ENCODE measurements at places on chromosomes 13 and 19.

DNA sequence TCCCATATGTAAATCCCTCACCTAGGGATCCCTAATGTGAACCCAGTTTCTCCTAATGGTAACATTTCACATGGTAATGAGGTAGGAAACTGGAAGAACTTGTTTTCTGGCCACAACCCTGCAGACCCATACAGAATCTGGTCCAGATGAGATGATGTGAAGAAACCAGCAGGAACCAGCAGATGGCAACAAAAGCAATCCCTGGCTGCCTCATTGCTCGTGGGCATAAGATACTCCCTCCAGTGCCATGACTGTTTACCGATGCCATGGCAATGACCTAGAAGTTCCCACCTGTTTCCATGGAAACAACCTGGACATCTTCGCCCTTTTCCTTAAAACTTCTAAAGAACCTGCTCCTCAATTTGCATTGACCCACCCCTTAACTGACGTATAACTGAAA, 1.4 kb upstream of the CD209 start:
- DNase-seq: no peak

GRCh38 chr13:40613192-40613818, 53.1 kb downstream of the FOXO1 start:
- DNase-seq: peak; percentile 36

DNA sequence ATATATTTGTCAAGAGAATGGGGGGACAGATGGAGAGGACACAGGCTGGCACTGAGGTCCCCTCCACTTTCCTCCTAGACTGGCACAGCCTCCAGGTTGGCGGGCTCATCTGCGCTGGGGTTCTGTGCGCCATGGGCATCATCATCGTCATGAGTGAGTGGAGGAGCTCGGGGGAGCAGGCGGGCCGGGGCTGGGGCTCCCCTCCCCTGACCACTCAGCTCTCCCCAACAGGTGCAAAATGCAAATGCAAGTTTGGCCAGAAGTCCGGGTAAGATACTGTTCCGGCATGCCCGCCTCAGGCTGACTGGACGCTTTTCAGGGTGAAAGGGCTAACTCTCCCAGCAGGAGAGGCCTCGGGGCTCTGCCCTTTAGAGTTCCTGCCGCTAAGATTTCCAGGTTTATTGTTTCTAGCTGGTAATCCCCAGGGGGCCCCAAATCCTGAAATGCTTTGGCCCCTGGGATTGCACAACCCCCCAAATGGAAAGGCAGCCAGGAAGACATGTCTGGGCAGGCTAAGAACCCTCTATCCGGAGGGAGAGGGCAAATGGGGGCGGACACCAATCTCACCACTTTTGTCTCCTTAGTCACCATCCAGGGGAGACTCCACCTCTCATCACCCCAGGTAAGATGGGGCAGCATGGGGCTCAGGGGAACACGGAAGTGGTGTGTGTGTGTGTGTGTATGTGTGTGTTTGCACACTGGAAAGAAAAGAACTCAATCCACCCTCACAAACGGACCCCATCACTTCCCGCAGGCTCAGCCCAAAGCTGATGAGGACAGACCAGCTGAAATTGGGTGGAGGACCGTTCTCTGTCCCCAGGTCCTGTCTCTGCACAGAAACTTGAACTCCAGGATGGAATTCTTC, 7.3 kb downstream of the FXYD3 start:
- no peak for DNase-seq

DNA sequence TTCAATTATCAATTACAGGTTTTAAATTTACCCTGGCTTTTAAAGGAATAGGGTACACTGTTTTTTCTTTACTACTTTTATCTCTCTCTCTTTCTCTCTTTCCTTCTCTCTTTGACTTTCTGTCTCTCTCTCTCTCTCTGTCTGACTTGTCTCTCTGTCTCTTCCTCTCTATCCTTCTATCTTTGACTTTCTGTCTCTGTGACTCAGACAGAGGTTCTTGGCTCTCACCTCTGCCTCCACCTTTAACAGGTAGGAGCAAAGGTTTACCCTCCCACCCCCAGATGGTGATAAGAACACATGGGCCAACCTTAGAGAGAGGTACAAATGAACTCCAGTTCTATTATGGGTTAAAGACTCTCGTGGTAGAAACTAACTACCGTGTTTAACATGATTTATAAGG, 20.3 kb upstream of the FAM124A start:
- DNase-seq: no peak

- DNase-seq: no peak
Observed at GRCh38 chr19:3576696-3577443, 4.1 kb downstream of the HMG20B start.

DNA sequence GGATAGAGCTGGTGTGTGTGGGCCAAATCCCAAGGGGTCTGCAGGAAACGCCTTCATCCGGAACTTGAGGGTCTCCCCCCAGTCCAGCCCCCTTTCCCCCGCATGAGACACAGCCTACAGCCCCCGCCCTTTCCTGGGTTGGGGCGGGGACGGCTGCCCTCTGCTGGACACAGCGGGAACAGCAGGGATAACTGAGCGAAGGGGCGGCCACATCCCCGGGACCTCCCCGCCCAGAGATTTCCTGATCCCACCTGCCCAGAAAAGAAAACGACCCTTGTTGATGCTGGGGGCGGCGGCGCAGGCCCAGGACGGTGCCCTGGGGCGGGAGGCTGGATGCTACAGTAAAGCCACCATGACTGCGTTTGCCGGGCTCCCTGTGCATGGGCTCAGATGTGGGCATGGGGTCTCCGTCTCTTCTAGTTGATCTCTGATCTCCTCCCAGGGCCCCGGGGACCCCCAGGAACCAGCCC, 14.2 kb downstream of the ONECUT3 start:
- peak; percentile 46 for DNase-seq

GRCh38 chr13:19961924-19962323, 3.4 kb downstream of the ZMYM2 start:
- no peak for DNase-seq

GRCh38 chr13:73065036-73065435, 6.2 kb downstream of the KLF5 start:
- no peak for DNase-seq

- DNase-seq: no peak
Observed at GRCh38 chr19:57671124-57671895, 2.6 kb downstream of the ZSCAN4 start.

DNA sequence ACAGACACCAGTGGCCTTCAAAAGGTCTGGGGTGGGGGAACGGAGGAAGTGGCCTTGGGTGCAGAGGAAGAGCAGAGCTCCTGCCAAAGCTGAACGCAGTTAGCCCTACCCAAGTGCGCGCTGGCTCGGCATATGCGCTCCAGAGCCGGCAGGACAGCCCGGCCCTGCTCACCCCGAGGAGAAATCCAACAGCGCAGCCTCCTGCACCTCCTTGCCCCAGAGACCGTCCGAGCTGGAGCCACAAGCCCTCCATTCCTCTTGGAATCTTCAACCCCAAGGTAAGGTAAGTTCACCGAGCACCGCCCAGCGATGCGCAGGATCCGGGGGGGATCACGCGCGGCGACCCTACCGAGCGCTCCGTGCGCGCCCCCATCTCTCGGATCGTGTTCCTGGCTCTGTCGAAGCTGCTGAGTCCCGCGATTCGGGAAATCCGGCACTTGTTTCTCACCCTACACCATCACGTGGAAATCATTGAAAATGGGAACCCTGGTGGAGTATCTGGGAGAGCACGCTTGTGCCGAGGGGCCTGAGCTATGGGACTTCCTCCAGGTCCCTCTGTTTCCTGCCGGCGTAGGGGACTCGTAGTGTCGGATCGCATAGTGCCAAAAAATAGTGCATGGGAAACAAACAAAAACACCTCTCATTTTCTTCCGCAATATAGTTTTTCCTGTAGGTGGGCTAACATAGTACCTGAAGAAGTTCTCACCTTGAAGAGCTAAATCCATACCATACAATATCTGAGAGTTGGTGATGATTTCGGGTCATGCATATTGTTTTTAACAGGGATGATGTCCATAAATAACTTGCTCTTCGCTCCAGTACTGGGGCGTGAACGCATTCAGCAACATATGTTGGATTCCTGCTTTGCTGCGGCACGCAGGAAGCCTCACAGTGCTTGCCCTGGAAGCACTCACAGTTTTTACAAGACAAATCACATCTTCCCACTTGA, 9.3 kb downstream of the PDX1 start:
- DNase-seq: no peak

GRCh38 chr13:94115054-94115453, 364.4 kb downstream of the DCT start:
- no peak for DNase-seq

DNA sequence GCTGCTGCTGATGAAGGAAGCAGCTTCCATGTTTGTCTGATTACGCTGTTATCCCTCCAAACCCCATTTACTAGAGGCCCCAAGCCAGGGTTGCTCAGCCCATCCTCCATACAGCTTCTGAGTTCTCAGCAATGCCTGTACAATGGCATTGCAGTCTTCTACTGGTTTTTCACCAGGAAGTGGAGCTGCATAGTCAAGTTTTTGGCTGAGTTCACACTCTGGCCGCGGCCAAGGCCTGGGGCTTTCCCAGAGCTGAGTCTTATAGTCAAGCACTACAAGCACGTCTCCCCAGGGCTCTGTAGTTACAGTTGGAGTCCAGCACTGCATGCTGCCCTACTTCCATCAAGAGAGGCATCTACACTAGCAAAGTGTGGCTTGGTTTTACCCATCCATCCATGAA, 182.5 kb downstream of the POU4F1 start:
- no peak for DNase-seq

- no peak for DNase-seq
Observed at GRCh38 chr19:45215391-45216191, 29.6 kb downstream of the EXOC3L2 start.

- DNase-seq: no peak
Observed at GRCh38 chr13:42327725-42328124, 55.8 kb downstream of the AKAP11 start.

DNA sequence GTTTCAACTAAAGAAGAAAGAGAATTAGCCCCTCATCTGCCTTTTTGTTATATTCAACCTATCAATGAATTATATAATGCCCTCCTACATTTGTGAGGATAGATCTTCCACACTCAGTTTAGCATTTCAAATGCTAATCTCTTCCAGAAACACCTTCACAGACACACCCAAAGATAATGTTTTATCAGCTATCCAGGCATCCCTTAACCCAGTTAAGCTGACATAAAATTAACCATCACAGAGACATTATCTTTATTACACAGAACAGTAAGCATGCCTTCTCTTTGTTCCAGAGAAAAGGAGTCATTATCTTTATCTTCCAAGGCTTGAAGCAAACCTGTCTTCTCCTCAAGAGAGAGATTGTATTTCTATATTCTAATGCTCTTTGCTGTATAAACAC, 53.1 kb downstream of the PCDH20 start:
- no peak for DNase-seq
